ENCODE measurements at places on chromosomes 7 and 10.

DNA sequence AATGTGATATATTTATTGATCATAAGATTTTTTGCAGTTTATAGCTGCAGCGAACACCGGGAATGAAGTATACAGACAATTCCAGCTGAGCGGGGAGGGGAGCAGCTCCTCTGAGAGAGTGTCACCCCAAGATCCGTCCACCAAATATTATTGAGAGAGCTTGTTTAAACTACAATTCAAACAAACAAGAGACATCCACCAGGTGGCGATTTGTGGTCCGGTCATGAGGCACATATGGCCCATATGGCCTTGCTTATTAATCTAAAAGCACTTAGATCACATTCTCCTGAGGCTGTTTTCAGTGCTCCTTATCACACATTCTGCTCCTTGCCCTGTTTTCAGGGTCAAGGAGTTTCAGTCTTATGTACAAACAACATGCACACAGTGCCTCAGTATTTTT is 83.1 kb downstream of the THSD7A start:
- DNase-seq = no peak

- DNase-seq = no peak
These were observed 34.2 kb downstream of the KLF6 start for GRCh38 chr10:3750854-3751253.

- no peak for DNase-seq
These were observed 337 bp downstream of the TRIL start for GRCh38 chr7:28957751-28958234.

DNA sequence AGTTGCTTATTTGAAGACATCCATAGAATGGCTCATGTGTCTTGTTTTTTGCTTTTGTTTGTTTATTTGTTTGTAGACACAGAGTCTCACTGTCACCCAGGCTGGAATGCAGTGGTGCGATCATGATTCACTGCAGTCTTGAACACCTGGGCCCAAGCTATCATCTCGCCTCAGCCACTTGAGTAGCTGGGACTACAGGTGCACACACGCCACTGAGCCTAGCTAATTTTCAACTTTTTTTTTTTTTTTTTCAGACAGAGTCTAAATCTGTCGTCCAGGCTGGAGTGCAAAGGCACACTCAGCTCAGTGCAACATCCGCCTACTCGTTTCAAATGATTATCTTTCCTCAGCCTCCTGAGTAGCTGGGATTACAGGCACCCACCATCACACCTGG is 83.3 kb upstream of the KLF6 start:
- DNase-seq = no peak

GRCh38 chr7:46459942-46460341 is 538.9 kb upstream of the IGFBP3 start:
- DNase-seq = no peak

- DNase-seq = no peak
These were observed 160.2 kb downstream of the CREB5 start for GRCh38 chr7:28572321-28573058.

- DNase-seq = no peak
These were observed 12.5 kb upstream of the ARMS2 start for GRCh38 chr10:122441961-122442360.

- no peak for DNase-seq
These were observed 447 bp upstream of the GPAM start for GRCh38 chr10:112184052-112184371.

GRCh38 chr7:131016230-131016629 is 282.2 kb upstream of the KLF14 start:
- DNase-seq = no peak

- no peak for DNase-seq
These were observed 23.9 kb upstream of the CCAR1 start for GRCh38 chr10:68697106-68697505.

DNA sequence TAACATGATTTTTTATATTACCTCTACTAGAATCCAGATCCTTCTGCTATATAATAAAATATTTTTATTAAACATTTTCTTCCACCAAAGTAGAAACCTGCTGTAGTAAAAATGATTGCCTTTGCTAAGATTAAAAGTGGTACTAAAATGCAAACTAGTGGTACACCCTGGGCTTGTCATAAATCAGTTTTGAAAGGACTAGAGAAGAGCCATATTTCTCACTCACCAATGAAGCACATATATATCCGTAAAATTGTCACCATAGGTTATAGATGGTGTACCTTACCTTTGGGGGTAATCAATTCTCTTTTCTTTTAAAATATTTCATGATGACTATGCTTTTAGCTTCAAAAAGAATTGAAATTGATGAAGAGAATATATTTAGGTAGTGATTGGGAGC is 253.0 kb upstream of the SLC26A5 start:
- no peak for DNase-seq

GRCh38 chr10:79270466-79271246 is 76.6 kb upstream of the PPIF start:
- DNase-seq = no peak

DNA sequence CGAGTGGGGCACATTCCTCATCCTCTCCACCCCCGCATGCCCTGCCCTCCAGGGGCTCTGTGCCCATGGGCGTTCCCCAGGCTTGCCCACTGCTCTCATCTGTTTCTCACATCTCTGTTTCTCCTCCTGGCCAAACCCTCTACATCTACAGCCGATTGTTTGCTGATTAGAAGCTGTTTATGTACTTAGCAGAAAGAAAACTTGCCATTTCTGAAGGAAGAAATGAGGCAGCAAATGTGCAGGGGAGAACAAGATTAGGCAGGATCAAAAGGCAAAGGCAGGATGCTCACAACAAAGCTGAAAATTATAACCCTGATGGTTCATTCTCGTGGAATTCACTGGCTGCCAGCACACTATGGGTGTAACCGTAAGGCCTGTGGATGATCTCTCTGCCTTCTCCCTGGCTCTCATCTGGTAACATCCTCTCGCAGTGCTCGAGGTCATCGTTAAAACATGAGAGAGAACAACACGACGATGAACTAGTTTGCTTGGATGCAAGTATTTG is 111.6 kb upstream of the KLF14 start:
- no peak for DNase-seq

- DNase-seq = no peak
These were observed 64.9 kb downstream of the CFAP46 start for GRCh38 chr10:132877473-132877872.

DNA sequence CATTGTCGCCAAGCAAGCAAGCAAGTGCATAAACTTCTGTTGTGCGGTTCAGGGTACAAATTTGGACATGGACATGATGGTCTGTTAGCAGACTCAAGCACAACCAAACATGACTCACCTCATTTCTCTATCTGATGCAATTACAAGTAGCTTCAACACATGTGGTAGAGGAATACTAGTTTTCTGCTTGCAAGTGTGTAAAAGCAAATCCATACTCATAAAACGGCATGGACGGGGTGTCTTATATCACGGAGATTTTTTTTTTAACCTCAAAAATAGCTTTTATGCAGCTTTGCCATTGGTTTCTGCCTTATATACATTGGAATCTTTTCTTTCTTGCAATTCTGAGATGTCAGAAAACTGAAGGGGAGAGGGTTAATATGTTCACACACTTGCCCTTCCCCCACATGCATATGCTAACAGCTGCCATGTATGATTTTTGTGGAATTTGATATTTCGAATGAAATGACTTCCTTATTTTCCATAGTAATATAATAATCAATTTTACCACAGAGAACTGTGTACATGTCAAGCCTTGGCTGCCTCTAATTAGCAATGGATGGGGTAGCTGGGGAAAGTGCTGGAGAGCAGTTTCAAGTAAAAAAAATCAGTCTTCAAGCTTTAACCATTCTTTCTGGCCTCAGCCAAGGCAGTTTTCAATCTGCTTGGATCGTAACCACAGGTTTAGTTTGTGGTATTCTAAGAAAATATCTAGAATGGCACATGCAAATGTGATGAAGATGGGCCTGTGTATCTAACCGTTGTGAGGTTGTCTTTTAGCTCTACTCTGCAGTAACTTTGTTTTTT is 106.0 kb upstream of the PDCD4 start:
- DNase-seq = no peak

- DNase-seq = no peak
These were observed 47.2 kb upstream of the MKI67 start for GRCh38 chr10:128173386-128173785.

GRCh38 chr7:140168816-140169215 is 8.0 kb downstream of the KDM7A start:
- DNase-seq = no peak

- DNase-seq = no peak
These were observed 172.0 kb upstream of the YAE1 start for GRCh38 chr7:39394105-39394680.

GRCh38 chr7:142771353-142771723 is 568 bp downstream of the PRSS2 start:
- DNase-seq = no peak

DNA sequence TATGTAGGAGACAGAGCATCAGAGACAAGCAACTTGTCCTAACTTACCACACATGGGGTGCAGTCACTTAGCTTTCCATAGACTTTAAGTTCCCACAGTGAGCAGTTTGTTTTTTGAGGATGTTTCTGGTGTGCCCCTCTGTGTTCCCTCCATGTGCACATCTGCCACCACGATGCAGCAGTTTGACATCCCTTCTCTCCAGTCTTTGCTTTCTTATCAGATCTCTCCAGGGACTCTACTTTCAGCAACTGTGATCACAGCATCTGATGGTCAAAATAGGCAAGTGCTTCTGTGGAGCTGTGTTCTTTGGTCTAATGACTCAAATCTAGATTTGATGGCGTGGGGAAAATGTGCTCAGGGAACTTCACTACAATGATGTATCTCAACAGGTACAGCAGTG is 96.5 kb upstream of the NAMPT start:
- DNase-seq = no peak

- no peak for DNase-seq
These were observed 170.1 kb downstream of the FANK1 start for GRCh38 chr10:126066456-126066855.

DNA sequence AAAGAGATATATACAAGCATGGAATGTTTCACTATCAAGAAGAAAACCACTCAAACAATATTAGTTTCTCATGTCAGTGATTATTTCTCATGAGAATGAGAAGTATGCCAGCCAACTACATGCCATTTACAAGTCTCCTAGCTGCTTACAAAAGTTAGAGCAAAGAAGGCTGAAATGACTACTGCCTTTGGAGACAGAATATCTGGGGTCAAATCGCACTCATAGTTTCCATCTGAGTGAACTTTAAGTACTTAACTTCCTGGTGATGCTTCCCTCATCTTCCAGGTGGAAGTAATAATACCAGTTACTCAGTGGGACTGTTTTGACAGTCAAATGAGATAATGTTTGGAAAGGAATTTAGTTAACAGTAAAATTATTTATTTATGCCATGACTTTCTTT is 42.0 kb upstream of the RHOBTB1 start:
- no peak for DNase-seq

DNA sequence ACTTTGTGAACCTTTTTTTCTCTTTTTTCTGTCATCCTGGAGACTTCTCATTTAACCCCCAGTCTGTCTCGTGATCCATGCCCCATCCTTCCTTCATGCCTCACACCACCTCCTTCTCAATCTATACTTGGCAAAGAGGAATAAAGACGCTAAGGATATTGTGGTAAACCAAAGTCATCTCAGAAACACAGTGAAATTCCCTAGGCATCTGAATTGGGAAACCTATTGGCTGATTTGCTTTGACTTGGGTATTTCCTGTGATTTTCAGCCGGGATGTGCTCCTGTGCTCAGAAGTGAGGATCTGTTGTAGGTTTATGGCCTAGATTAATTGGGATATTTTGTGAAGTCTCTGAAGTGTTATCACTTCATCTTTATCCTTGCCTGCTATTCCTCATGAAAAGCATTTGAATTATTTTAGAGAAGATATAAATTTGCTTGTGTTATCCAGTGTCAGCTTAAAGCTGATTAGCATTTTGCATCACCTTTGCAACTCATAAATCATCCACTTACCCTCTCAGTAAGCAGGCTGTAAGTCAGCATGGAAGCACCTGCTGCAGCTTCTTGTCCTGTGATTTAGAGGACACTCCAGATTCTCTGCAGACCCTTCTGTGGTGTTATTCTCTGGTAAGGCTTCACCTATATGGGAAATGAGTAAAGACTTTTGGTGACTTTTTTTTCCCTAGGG is 138.0 kb downstream of the AUTS2 start:
- DNase-seq = no peak

DNA sequence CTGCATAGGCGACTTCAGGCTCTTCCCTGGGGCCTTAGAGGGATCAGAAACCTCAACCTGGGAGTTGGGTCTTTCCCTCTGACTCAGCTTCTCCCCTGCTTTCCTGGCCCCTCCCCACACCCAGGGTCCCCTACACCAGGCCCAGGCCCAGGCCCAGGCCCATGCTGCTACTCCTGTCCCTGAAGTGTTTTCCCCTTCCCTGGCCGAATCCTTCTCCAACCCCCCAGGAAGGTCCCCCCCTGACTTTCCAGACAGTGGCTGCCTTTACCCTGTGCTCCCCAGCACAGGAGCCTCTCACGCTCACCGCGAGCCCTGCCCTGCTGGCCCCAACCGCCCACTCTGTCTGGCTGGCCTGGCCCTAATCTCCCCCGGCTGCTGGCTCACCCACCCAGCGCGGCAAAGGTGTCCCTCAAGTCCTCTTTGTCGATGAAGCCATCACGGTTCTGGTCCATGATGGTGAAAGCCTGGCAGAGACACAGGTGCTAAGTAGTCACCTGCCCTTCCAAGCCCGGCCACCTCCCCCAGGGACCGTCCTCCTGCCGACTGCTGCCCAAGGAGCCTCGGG is 6.4 kb downstream of the MYL10 start:
- DNase-seq = no peak

- DNase-seq = no peak
These were observed 1.1 kb upstream of the STK32C start for GRCh38 chr10:132308587-132309470.

DNA sequence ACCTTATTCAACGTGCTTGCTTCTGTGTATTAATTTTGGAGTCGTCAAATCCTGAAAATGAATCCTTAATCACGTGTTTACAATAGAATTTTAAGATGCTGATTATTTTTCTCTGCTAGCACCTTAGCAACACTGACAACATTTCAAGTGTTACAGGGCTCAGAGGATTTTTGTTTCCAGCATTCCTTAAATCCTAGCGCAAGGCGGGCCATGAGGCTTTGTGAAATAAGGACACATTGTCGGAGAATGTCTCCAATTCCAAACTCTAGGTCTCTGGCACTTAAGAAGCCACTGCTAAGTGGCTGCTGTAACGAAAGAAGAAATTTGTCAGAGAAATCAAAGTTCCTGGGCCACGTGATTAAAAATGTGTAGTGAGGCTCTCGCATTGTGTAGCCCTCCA is 390.9 kb upstream of the CELF2 start:
- no peak for DNase-seq

- no peak for DNase-seq
These were observed 395 bp upstream of the ZNF25 start for GRCh38 chr10:37976880-37977203.

DNA sequence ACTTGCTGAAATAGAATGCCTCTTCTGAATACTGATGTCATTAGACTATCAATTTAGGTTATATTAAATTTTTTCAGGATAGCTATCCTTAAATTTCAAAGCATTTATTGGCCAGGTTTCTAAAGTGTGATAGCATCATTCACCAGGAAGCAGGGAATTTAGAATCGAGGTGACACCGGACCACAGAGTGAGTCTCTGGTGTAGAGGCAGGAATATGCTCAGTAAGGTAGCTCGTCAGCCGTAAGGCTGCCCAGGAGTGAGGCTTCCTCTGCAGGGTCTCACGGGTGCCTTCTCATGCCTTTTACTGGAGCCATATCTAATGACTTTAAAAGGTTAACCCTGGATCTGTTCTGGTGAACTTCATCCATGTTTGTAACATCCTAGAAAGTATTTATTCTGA is 170.8 kb upstream of the KLF14 start:
- no peak for DNase-seq

GRCh38 chr10:128751284-128751683 is 625.1 kb upstream of the MKI67 start:
- DNase-seq = no peak

- no peak for DNase-seq
These were observed 76.9 kb upstream of the LANCL2 start for GRCh38 chr7:55288070-55288824.

GRCh38 chr7:1716263-1717094 is 46.4 kb downstream of the ELFN1 start:
- DNase-seq = no peak
